EL (cell line): ENCODE measurements at places on chromosomes 7 and 10.

GRCh38 chr7:73622909-73623797 lies 1.2 kb downstream of the MLXIPL start:
- no peak for DNase-seq

- DNase-seq: peak; percentile 77
These were observed 7.8 kb downstream of the ITPRIP start for GRCh38 chr10:104330168-104331110.

- no peak for DNase-seq
These were observed 96.1 kb downstream of the ATE1 start for GRCh38 chr10:121831777-121832176.

GRCh38 chr7:92740700-92741126 lies 95.7 kb downstream of the CDK6 start:
- DNase-seq: peak; percentile 92

DNA sequence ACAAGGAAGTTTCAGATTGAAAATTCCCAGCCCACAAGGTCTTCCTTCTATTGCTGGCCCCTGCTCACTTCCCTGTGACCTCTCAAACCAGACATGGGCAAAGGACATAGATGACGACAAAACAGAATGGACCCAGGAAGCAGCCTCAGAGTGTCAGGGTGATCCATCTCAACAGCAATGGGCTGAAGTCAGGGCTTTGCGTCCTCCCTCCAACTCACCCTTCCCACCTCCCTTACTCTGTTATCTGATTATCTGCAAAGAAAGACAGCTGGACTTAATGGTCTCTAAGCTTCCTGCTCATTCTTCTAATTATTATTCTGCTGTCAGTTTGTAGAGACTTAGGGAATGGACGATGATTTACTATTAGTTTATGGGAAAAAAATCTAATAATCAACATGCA lies 115.9 kb downstream of the PIP4K2A start:
- peak; percentile 28 for DNase-seq

GRCh38 chr7:30332549-30332948 lies 48.2 kb downstream of the ZNRF2 start:
- no peak for DNase-seq

- DNase-seq: no peak
These were observed 4.8 kb downstream of the GRIFIN start for GRCh38 chr7:2471396-2471795.

DNA sequence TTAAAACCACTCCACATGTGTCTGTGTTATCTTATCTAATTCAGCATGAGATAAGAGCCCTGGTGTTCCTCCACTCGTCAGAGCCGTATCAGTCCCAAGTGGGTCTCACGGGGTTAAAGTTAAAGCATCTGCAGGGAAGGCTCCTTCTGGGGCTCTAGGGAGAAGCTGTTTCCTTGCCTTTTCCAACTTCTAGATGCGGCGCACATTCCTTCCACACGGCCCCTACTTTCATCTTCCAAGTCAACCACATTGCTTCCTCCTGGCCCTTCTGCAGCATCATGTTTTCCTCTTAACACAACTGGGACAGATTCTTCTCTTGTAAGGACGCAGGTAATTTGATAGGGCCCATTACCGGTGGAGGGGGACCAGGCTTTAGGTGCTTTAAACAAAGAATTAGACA lies 620.1 kb upstream of the DPP6 start:
- no peak for DNase-seq

- peak; percentile 94 for DNase-seq
These were observed 157.5 kb upstream of the KLF14 start for GRCh38 chr7:130891254-130892094.

DNA sequence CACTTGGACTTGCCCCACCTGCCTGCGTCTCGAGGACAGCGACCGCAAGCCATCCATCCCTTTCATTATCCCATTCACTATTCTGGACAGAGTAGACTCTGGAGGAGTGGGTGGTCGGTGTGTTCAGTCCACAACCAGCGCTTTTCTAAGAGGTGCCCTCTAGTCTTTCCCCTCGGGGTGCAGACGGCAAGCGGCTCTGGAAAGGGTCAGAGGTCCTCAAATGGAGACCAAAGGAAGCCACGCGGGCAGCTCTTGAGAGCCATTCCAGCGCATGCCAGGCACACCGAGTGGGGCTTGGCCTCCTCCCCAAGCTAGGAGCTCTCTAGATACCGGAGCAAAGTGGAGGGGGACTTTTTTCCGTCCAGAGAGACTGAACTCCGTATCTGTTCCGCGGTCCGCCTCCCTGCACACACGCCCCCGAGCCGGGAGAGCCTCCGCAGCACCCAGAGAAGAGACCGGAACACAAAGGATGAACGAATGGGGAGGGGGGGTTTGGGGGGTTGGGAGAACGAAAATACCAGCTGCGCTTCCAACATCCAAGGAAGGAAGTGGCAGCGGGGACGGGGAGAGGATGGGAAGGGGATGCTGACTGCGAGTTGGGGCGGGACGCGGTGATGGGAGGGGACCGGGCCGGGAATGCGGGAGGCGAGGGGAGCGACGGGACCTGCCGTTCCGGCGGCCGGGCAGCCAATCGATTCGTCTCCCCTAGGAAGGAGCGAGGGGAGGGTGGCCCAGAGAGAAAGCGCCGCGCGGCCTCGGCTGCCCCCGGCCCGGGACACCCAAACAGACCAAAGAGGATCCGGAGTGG lies 515 bp downstream of the GSDME start:
- peak; percentile 69 for DNase-seq

DNA sequence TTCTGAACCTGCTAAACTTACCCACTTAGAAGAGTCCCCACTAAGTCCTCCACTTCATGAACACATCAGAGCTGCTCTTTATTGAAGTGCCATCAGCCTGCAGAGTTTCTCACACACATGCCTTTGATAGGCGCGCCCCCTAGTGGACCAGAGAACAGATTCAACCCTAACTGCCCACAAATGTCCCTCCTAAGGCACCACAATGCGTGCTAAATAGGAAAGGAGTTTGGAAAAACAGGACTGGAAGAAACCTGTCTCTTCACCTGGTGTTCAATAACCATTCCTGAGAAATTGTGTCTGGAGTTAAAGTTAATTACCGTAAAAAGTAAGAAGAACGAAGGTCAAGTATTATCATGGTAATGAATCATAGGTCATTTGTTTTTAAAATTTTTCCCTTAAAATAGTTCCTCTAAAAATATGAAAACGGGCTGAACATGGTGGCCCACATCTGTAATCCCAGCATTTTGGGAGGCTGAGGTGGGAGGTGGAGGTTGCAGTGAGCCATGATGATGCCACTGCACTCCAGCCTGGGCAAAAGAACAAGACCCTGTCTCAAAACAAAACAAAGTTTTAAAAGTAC lies 249.7 kb downstream of the ELMO1 start:
- peak; percentile 58 for DNase-seq

GRCh38 chr10:69411476-69411875 lies 5.2 kb downstream of the TACR2 start:
- DNase-seq: peak; percentile 24

GRCh38 chr7:64753032-64753431 lies 41.2 kb upstream of the ZNF138 start:
- DNase-seq: no peak

- DNase-seq: no peak
These were observed 28.1 kb upstream of the UNCX start for GRCh38 chr7:1204460-1205140.

- DNase-seq: no peak
These were observed 603.4 kb downstream of the KCNMA1 start for GRCh38 chr10:77034240-77034639.

DNA sequence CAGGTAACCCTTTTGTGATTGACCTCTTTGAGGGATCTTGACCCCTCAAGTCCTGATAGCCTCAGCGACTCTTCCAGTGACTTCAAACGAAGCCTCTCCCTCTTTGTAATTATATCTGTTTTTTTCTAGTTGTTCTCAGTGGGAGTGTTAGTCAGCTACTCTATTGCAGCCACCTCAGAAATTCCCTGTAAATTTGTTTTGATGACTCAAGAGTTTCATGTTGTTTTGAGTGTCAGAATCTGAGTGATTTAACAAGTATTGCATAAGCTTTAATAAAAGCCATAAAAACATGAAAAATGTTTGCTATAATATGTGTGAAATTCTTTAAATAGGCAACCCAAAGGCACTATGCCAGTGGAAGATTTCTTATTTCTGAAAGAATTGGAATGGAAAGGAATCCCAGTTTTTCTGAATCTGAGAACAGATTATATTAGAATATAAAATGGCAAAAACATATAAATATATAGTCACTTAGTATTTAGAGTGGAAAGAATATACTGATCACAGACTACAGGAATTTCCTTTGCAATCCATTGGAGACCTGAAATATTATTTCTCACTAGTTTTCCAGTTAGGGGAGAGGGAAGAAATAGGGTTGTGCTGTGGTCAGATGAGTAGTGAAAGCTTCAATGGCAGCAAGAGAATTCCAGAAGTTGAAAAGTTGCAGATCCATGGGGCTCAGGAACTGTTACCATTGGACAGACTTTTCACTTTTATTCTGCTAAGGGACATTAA lies 94.4 kb upstream of the SEMA3C start:
- DNase-seq: peak; percentile 55
